ENCODE measurements at places on chromosomes 1 and 21. TPM values are rescaled to one million over a fixed set of nuclear protein-coding genes. Genes with fewer than 3 reads are reported as not detected.

GRCh38 chr1:91744953-91745639 lies 140.9 kb downstream of the TGFBR3 start:
- no peaks in the 10 kb centered on the region for H3K4me1 ChIP-seq
- H3K4me3 ChIP-seq, result no peak overlapping the region
- no peak for DNase-seq
- H3K27ac ChIP-seq, result no peak overlapping the region

GRCh38 chr1:3164671-3165070 lies 95.7 kb downstream of the PRDM16 start:
- H3K36me3 ChIP-seq, result no peaks in the 10 kb centered on the region
- no peak for DNase-seq
- H3K4me1 ChIP-seq, result peaks cover 17% of the 10 kb centered on the region
- H3K27me3 ChIP-seq, result no peaks in the 10 kb centered on the region
- no peak overlapping the region for H3K27ac ChIP-seq
- H3K4me3 ChIP-seq, result no peak overlapping the region

DNA sequence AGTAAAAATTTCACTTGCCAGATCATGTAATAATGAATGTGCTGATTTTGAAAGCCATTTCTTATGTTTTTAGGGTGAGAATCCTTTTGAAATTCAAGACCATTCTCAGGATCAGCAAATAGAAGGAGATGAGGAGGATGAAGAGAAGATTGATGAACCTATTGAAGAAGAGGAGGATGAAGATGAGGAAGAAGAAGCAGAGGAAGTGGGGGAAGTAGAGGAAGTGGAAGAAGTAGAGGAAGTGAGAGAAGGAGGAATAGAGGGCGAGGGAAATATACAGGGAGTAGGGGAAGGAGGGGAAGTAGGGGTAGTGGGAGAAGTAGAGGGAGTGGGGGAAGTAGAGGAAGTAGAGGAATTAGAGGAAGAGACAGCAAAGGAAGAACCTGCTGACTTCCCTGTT lies 32.4 kb downstream of the ZNF326 start:
- no peaks in the 10 kb centered on the region for H3K27me3 ChIP-seq
- peaks cover 34% of the 10 kb centered on the region for H3K36me3 ChIP-seq
- H3K4me3 ChIP-seq, result no peak overlapping the region
- DNase-seq, result no peak
- H3K4me1 ChIP-seq, result no peaks in the 10 kb centered on the region

DNA sequence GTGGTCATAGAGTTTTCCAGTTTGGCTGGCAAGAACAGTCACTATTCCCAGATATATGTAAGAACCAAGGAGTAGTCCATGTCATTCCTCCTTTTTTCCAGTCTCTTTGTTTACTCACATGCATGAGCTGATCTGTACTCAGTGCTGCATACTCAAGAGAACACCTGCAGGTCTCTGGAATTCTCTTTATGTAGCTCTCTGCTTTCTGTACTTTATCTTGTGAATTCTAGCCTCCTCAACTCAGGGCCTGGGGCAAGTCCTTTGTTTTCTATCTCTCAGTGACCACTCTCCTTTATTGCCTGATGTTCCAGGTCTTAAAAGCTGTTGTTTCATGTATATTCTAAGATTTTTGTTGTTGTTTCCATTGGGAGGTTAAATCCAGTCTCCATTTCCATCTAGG lies 478.9 kb downstream of the DPYD start:
- H3K4me3 ChIP-seq, result no peak overlapping the region
- peak; percentile 67 for DNase-seq
- no peaks in the 10 kb centered on the region for H3K27me3 ChIP-seq
- peaks cover 19% of the 10 kb centered on the region for H3K4me1 ChIP-seq
- H3K27ac ChIP-seq, result peak overlapping the region; percentile 75
- H3K36me3 ChIP-seq, result no peaks in the 10 kb centered on the region

TENT5C gene
- total RNA-seq, result 0.39 TPM

FMOD gene
- total RNA-seq, result not detected

GRCh38 chr1:203521812-203522211 lies 27.9 kb downstream of the OPTC start:
- H3K4me3 ChIP-seq, result no peak overlapping the region
- DNase-seq, result no peak
- H3K36me3 ChIP-seq, result no peaks in the 10 kb centered on the region
- H3K27me3 ChIP-seq, result no peaks in the 10 kb centered on the region
- peaks cover 49% of the 10 kb centered on the region for H3K4me1 ChIP-seq

All from neural progenitor cell (in vitro differentiated cells).